PC-9 (cell line): ENCODE measurements at places on chromosomes 13 and 19.

- DNase-seq: no peak
Observed at GRCh38 chr19:58407658-58408151, 744 bp upstream of the ZNF584 start.

DNA sequence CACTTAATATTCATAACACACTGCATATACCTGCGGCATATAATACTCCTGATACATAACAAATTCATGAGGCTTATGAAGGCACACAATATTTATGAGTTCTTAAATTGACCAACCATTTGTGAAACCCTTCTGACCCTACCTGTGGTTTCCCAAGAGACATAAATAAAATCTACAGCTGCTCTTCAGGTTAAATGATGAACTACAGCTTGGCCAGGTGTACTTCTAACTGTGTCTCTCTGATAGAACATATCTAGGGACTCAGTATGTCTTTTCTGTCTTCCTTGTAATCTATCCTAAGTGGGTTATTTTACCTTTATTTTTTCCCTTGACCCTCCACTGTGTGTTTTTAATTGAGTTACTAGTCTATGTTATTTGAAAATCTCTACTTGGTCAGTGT, 189.9 kb upstream of the UFM1 start:
- no peak for DNase-seq

DNA sequence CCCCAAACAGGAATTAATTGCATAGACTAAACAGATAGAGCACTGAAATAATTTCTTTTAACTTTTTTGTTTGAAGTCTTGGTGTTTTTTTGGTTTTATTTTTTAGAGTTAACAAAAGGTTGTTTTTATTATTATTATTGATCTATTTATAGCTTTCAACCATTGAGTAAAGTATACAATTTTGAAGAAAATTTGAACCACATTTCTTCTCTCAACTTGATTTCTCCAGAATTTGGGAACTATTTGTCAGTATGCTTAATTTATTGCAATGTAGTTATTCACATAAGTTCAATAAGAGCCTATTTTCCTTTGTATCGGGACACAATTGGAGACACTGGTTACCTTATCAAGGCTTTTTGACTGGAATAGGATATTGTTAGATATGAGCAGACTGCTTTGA, 1045.6 kb upstream of the PCDH9 start:
- DNase-seq: no peak

DNA sequence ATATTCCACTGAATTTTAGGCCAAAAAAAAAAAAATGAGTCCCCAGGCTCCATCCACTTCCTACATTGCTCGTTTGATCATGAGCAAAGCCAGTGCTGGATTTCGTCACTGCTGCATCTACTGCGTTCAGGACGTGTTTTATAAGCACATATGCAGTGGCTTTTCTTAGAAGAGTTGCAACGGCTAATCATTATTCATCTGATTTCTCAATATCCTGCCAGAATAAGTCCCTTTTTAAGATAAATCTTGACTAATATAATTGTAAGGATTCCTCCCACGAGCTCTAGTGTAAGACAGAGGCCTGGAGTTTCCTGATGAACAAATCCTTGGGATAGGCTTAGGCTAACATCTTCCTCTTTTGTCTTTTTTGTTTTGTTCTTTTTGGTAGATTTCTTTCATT, 19.5 kb downstream of the FAM124A start:
- DNase-seq: no peak

- DNase-seq: no peak
Observed at GRCh38 chr13:39144391-39144790, 106.1 kb downstream of the NHLRC3 start.
